ENCODE measurements at places on chromosomes 2 and 18.

DNA sequence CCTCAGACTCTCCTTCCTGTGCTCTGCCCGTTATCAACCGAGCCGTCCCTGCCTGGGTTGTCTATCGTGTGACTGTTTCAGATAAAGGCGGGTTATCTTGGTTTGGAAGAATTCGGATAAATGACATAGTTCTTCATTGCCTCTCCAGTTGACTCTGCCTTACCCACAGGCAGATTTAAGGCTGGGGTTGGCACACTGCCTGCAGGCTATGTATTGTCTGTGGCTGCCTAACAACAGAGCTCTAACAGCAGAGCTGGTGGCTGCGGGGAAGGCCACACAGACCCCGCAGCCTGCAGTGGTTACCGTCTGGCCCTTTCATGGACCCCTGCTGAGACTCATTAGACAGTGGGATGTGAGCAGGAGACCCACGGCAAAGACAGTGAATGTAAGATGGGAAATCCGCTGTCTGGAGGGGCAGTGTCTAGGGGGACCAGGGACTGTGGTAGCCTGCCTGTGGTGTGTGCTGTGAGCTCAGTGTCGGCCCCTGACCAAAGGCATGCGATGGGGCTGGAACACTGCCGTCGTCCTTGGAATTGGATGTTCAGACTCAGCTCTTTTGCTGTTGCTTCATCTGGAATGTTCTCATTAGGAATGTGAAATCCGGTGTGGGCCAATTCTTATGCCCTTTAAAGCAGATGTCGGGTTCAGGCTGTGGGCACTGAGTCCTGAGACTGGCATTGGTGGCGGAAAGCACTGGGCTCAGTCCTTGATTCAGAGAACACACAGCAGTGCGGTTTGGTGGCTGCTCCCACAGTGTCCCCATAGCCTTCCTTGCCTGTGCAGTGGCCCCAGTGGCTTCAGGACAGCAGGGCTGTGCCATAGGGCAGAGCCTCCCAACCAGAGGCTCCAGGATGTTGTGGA is 44.5 kb downstream of the SH3RF3 start:
- no peak for DNase-seq

DNA sequence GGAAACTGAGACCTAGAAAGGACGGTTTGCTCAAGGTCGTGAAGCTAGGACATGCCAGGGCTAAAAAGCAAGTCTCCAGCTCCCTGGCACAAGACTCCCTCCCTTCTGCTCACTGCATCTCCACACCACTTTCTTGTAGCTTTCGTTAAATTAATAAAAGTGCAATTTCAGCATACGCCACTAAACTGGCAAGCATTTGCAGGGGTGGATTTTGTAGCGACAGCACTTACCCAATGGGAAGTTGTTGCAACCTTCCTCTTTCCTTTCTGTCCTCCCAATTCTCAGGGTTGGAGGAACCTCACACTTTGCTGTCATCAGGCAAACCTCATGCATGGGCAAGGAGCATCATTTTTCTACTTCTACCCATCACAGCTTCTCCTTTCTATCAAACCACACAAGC is 7.4 kb upstream of the RHOB start:
- DNase-seq, result no peak

DNA sequence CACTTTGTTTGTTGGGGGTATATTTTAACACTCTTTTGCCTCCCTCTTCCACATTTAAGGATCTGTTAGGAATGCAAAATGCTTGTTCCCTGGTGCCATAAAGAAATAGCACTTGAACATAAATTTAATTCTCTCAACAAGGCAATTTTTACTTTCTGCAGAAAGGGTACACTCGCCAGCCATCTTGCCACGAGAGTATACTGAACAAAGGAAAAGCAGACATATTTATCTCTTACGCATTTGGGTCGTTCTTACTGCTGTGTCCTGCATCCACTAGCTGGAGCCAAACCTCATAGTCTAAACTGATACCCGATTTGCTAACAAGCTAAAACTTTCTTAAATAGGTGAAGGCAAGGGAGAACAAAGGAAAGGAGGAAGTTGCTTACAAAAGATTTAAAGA is 129.5 kb downstream of the B3GNT2 start:
- DNase-seq, result no peak

DNA sequence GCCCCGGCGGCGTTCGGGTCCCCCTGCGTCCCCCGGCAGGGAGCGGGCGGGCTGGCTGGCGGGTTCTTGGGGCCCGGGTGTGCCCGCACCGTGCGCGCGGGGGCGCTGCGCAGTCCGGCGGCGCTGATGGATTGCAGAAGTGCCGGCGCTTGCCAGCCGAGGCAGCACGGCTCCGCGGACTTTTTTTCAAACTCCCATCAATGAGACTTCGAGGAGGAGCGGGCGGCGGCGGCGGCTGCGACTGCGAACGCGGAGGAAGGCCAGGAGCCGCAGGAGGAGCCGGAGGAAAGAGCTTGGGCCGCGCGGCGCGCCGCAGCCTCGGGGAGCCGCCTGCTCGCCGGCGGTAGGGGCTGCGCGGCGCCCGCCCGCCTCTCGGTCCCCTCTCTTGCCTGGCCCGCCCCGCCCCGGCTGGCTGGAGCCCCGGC is at the start of gene GLI2:
GLI2 (plus strand) TSS at position 123 of the 425 bp plus-strand sequence. CDS start 61,453 bp downstream, outside the sequence.
- DNase-seq, result peak; percentile 13

GRCh38 chr2:46298522-46299353 is 1.5 kb downstream of the EPAS1 start:
- no peak for DNase-seq

GRCh38 chr2:141805302-141805701 is 325.5 kb downstream of the LRP1B start:
- DNase-seq, result no peak

DNA sequence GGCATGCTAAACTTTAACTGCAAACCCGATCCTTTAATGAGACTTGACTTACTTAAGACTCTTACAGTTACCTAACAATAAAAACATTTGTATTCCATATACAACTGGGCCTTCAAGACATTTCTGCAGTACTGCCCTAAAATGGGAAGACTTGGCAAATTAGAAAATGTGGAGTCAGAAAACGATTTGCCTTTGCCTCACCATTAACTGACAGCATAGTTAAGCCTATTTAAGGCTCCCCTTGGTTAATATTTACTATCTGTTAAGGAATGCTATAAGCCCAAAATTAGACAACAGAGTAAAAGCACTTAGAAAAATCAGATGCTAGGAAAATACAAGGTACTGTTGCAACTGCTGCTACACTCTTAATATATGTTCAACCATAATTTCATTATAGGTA is 18.7 kb downstream of the TYW5 start:
- no peak for DNase-seq

- DNase-seq, result no peak
Measured at GRCh38 chr2:113084249-113085000, 16.7 kb downstream of the IL1F10 start.

DNA sequence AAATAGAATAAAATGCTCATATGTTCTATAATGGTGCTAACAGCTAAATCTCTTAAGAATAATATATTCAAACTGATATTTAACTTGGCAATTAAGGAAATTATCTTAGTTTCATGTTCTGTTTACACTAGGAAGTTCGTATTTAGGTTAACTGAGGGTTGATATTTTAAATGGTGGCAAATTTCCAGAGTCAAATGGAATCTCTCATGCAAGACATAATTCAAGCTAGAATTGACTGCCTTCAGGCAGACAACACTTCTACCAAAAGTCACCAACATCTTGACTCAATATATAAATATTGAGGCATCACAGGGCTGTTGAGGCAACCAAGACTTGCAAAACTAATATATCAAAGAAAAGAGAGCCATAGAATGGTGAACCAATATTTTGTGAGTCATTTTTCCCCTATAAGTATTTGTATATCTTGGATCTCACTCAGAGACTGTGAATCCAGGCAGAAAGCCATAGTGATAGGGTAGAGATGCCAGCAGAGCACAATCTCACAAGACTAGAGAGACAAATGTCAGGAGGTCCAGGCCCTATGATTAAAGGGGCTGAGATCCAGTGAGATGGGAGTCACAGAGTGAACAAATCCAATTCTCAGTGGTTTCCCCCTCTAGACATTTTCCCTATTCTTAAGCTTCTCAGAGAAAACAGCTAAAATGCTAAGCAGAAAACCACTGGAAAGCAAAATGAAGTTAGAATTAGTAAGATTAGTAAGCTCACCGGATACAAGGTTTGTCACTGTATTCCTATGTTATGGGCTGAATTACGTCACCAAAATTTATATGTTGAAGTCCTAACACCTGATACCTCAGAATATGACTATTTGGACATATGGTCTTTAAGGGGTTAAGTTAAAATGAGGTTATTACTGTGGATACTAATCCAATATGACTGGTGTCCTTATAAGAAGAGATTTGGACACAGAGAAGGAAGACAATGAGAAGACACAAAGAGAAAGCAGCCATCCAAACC is 358.2 kb upstream of the UBE2E3 start:
- no peak for DNase-seq

DNA sequence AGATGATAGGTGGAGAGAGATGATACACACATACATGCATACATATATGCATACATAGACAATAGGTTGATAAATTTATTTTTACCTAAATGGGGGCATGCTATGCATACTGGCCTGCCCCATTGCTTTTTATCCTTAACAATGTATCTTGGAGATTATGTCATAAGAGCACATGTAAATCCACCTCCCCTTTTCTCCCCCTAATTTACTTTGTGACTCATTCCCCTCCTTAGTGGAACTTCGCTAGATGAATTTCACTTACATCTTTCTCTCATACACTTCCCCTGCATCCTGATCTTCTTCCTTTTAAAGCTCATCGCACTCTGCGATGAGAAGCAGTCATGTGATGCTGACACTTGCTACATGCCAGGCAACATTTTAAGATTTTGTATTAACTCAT is 223.6 kb downstream of the C1D start:
- no peak for DNase-seq

GRCh38 chr18:59994357-59994756 is 94.6 kb downstream of the PMAIP1 start:
- DNase-seq, result no peak

DNA sequence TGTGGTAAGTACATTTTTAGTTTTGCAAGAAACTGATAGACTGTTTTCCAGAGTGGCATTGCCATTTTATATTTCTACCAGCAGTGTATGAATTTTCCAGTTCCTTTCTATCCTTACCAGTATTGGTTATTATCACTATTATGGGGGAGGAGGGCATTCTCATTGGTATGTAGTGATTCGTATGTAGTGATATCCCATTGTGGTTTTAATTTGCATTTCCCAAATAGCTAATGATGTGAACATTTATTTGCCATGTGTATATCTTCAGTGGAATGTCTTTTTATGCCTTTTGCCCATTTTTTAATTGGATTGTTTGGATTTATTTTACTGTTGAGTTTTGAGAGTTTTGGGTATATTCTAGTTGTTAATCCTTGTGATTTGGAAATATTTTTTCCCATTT is 16.9 kb downstream of the EIF5B start:
- DNase-seq, result no peak

GRCh38 chr2:17892770-17893534 is 14.5 kb downstream of the KCNS3 start:
- DNase-seq, result no peak

- no peak for DNase-seq
Measured at GRCh38 chr2:148259674-148260073, 238.8 kb downstream of the MBD5 start.

DNA sequence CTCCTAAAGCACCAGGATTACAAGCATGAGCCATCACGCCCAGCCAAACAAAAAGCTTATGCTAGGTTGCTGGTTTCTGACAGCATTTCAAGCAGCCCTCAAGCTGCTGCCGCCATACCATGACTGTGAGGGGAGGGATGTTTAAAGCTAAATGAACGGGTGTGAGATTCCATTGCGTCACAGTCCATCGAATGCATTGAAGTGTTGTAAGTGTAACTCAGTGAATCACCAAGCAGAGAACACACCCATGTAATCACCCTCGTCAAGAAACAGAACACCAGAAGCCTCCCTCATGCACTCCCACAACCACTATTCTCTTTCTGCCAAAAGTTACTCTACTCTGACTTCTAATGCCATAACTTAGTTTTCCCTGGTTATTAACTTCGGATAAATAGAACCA is 32.8 kb upstream of the MC5R start:
- no peak for DNase-seq

GRCh38 chr2:1055014-1055595 is 104.5 kb downstream of the SNTG2 start:
- DNase-seq, result no peak

- no peak for DNase-seq
Measured at GRCh38 chr2:44562737-44563136, 201.0 kb downstream of the CAMKMT start.

- no peak for DNase-seq
Measured at GRCh38 chr2:41933046-41933420, 114.8 kb upstream of the PKDCC start.

DNA sequence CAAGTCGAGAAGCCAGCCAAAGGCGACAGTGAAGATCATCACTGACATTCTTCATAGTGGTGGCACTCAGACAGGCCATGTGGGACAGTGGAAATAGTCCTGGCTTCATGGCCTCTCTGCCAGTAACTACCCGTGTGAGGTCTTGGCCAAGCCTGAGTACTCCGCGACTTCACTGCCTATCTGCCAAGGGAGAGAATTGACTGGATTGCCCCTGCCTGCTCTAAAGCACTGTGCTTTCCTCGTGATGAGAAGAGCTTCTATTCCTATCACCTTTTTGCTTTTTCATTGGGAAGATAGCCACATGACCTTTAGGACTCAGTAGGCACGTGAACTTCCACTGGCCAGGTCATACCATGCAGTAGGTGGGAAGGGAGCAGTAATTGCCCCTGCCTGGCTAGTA is 239.3 kb downstream of the HAUS1 start:
- DNase-seq, result no peak

Measured in stimulated activated CD8-positive, alpha-beta memory T cell treated with anti-CD3 and anti-CD28 coated beads, Interleukin-7, amount 100 ng/mL, for 48 hours (primary cell).